ENCODE measurements at places on chromosomes 5 and 9.
A peak's percentile ranks its signal among the peaks of the same experiment; 100 is the strongest.

DNA sequence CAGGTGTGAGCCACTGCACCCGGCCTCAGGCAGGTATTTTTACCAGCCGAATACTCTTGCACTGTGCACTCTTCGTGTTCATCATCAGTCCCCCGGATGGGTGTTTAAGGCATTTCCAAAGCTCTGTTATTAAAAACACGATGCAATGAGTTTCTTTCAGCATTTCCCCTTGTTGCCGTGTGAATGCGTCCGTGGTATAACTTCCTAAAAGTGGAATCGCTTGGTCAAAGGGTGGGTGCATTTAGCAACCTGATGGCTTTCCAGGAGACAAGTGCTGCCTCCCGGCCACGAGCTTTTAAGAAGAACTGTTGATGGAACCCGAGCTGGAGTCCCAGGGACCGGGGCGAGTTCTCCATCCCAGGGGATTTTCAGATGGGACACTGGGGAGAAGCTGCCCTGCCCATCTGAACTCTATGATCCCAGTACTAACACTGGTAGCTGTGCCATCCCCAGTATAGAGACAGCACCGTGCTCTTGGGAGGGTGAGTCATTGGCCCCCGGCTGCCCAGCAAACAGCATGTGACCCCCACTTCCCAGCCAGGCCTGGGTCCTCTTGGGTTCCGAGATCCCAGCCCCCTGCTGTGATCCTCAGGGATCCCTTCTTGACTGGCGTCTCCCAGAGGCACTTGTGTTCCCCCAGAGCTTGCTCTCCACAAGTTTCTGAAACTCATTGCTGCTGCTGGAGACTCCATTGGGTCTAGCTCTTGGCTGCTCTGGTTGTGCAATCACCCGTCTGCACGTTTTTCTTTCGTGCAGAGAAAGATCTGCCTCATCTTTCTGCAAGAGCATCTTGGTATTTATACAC lies 169.5 kb upstream of the IER5L start:
- DNase-seq: no peak

DNA sequence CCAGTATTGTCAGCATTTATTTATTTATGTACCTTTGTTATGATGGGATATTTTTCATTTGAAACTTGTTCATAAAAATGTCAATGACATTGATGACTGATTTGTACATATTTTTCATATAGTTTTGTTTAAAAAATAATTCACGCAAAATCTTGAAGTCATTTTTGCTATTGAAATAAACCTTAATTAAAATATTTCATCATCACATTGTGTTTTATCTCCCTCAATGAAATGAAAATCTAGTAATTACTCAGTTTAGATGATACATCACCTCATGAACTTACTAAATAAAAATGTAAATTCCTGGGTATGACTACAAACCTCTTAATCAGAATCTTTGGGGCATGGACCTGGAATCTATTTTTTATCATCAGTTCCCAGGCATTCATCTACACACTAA lies 89.6 kb downstream of the OSMR start:
- DNase-seq: no peak

DNA sequence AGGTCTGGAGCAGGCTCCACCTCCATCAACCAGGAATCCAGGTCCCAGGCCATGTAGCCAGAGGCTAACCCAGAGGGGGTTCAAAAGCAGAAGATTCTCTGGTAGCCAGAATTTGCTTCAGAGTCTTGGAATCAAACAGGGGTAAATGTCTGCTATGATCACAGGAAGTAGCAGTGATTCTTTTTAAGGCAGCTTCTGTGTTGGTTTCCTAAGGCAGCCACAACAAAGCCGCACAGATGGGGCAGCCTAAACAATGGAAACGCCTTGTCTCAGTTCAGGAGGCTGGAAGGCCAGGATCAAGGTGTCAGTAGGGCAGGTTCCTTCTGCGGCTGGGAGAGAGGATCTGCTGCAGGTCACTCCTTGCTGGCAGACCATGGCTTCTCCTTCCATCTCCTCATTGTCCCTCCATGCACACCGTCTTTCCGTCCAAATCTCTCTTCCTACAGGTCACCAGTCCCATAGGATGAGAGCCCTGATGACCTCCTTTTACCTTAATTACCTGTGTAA lies 167.3 kb downstream of the ROR2 start:
- no peak for DNase-seq

DNA sequence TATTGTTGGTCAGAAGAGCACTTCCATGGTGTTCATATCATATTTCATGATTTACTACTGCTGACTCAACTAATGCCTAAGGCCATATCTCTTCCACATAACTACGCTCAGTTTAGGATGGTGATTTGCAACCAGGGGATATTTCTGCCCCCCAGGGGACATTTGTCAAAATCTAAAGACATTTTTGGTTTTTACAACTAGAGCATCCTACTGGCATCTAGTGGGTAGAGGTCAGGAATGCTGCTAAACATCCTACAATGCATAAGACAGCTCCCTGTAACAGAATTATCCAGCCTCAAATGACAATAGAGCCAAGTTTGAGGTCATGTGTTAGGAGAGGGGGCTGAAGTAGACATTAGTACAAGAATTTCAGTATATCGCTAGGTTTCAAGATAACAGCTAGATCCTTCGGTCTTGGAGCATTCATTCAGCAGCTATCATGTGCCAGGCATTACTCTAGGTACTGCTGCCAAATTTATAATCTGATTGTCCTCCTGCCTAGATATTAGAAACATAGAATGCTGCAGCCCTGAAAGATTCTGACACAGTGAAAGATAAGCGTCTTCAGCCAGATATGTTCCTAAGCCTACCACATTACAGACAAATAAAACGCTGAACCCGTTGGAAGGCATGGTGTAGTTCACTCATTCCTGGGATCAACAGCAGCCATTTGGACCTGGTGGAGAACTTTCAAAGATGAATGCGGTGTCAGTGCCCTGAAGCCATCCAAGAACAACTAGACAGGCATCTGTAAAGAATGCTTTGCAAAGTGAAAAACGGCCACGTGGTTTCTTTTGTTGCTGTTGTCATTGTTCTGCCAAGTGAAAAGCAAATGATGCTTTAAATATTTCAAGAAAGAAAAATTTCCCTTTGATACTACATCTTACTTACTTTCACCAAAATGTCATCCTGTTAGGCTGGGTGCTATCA lies 55.5 kb upstream of the FST start:
- no peak for DNase-seq

- no peak for DNase-seq
These were observed 222.3 kb downstream of the PBX3 start for GRCh38 chr9:125969462-125969861.

DNA sequence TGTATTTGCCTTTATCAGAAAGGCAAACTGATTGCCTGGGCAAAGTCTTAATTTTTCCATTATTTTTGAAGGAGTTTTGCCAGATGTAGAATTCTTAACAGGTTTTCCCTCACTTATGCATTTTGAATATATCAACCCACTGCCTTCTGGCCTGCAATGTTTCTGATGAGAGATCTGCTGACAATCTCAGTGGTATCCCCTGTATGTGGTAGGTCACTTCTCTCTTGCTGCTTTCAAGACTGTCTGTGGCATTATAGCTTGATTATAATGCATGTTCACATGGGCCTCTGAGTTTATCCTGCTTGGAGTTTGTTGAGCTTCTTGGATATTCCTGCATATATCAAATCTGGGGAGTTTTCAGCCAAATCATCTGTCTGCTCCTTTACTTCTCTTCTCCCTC lies 82.2 kb downstream of the HABP4 start:
- no peak for DNase-seq

- no peak for DNase-seq
These were observed 50.5 kb upstream of the MAMDC2 start for GRCh38 chr9:69993110-69993509.

GRCh38 chr5:127924606-127925005 lies 159.0 kb upstream of the SLC12A2 start:
- DNase-seq: no peak

DNA sequence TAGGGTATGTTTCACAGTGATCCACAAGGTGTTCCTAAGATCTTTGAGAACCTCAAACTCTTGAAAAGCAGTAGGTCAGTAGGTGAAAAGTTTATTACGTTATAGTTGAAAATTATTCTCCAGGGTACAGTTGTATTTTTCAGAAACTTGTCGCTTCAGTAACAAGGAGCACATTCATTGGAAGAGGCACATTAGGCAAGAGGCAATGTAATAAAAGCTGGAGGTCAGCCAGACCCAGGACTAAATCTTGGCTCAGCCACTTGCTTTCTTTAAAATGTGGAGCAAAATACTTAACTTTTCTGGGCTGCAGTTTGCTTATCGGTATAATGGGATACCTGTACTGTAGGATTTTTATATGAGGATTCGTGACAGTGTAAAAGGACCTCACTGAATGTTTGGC lies 45.6 kb downstream of the TLE4 start:
- DNase-seq: peak; percentile 45

DNA sequence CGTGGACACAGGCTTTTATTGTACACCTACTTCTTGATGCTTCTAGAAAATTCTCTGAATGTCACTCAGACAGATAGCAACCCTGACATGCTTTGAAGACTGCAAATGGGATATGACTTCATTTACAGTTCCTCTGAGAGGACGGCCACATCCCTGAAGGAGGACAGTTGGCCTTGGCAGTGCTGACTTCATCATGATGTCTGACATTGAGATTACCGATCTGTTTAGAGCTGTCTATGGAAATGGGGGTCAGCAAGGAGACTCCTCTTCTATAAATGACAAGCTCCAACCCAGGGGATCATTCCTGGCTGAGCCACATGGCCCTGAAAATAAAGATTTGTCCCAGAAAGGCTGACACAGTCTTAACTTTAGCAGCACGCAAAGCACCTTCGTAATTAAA lies 75.8 kb downstream of the NUDT12 start:
- DNase-seq: no peak

DNA sequence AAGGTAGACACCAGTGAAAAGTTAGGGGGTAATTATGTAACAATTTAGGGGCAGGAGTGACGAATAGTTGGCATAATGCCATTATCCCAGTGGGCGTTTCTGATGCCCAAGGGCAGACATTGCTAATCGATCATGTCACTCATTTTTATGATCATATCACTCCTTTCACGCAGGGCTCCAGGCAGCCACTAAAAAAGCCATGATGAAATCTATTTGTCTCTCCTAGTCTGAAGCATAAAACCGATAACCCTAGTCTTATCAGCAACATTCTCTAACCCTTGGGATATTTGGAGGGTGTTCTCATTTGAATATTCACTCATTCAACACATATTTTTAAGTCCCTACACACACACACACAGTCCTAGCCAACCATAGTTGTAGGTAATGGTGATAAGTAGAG lies 114.9 kb downstream of the NMUR2 start:
- DNase-seq: no peak

- no peak for DNase-seq
These were observed 522.9 kb upstream of the ARRDC3 start for GRCh38 chr5:91906027-91906426.

DNA sequence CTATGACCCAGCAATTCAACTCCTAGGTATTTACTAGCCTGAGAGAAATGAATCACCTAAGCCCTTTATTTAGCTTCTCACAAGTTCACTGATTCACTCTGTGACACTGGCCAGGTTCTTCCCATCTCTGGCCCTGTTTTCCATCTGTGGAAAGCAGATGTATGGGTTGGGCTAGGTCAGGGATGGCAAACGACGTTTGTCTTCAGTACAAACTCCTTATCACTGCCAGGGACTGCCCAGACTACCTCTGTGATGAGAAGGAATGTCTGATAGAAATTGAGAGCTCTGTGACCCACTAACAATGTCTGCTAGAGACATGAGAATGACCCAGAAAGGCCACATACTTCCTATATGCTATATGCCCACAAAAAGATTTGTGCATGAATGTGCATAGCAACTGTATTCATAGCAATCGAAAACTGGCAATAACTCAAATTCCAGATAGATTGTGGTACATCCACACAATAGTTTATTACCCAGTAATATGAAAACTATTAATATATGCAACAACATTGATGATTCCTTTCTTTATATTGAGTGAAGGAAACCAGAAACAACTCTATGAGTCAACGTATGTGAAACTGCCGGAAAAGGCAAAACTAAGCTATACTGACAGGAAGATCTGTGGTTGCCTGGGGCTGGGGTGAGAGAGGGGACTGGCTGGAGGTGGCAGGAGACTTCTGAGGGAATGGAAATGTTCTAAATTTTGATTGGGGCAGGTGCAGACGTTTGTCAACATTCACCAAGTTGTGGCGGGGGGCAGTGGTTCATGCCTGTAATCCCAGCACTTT lies 32.0 kb upstream of the ADAM19 start:
- DNase-seq: peak; percentile 36

GRCh38 chr5:40010436-40010835 lies 585.7 kb upstream of the DAB2 start:
- no peak for DNase-seq

- DNase-seq: no peak
These were observed 441.1 kb downstream of the SEMA5A start for GRCh38 chr5:9104571-9105339.

- DNase-seq: no peak
These were observed 259.4 kb upstream of the EFNA5 start for GRCh38 chr5:107930092-107930491.

GRCh38 chr9:13281356-13282016 lies 2.0 kb upstream of the MPDZ start:
- peak; percentile 34 for DNase-seq

DNA sequence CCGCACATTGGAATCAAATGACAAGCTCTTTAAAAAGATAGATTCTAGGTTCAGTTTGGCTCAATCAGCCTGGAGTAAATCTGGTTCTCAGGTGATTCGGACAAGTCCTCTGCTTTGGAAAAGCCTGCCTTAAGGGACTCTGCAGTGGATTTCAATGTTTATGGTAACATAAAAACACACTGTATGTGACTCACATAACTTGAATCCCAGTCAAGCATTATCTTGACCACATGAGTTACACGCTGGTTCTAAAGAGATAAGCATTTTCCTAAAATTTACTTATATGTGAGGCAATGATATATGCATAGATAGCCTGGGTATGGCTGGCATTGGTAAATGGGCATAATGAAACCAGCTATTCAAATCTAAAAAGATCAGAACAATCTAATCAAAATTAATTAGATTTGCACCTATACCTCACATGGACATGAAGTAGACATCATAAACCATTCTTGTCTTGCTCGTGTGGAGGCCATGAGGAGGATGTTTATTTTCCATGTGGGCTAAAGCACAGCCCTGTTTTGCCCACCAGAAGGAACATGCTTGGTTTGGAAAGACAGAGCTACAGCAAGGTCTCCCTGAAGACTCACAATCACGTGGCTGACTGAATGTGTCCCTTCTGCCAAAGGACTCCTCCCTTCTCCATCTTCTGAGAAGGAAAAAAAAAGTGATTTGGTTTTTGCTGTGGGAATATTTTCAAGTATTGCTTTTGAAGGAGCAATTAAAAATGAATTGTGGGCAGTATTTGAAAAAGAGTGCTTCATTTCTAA lies 351.7 kb downstream of the DIRAS2 start:
- DNase-seq: no peak

- DNase-seq: peak; percentile 47
These were observed 773.4 kb downstream of the BRINP1 start for GRCh38 chr9:118595719-118596305.

GRCh38 chr5:143440448-143441115 lies 37.1 kb upstream of the NR3C1 start:
- peak; percentile 48 for DNase-seq

DNA sequence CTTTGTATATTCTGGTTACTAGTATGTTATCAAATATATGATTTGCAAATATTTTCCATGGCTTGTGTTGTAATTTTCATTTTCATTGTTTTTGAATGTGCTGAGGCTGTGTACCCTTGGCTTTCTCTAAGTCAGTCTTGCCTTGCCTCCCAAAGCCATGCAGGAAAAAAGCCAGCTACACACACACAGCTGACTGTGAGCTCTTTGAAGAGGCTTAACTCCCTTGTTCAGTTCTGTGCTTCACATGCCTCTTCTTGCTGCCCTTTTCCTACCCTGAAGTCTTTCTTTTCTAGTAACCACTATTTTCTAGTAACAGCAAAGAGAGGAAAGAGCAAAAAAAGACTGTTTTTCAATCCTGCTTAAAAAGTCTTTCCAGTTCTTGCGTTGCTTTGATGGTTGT lies 53.9 kb downstream of the KCNN2 start:
- no peak for DNase-seq
